Fibroblast of skin of scalp (primary cell): ENCODE measurements at places on chromosomes 5 and 9.

DNA sequence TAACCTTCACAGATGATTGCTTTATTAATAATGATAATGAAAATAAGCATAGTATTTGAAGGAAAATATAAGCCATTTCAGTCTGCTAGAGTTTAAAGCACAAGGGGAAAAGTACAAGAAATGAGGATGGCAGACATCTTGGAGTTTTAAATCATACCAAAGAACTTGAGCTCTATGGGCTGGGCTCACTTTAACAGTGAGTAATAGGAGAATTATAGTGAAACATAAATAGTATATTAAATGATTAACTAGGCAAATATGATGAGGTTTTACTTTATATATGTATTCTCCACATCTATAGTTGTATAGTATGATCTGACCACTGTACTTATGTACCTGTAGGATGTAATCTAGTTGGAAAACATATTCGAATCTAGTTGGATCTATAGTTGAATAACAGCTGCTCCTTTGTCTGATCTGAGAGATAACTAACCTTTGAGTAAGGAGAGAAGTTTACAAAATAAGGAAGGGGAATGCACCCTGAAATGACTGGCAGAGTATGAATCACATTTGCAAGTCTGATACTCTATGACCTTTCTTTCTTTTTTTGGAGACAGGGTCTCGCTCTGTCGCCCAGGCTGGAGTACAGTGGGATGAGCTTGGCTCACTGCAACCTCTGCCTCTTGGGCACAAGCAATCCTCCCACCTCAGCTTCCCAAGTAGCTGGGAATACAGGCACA lies 17.6 kb downstream of the MEGF9 start:
- DNase-seq = no peak

GRCh38 chr9:127531676-127532075 lies 80.4 kb downstream of the LRSAM1 start:
- DNase-seq = peak; percentile 54

DNA sequence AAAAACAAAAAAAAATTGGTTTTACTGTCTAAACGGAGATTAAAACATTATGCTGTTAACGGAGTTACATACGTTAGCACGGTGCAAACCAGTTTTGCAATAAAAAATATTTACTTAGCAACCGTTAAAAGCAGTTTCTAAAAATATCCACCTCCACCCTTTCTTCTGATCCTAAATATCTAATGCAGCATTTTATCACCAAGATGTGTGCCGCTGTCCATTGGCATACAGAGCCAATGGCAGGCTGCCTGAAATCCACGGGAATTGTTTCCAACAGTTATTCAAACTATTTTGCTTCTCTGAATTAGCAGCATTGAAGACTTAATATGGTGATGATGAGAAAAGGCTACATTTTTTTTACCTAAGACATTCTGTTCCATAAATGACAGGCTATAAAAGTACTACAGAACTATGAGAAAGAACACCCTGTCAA lies 61.6 kb downstream of the CSNK1A1 start:
- DNase-seq = peak; percentile 82

- DNase-seq = no peak
These were observed 464.9 kb upstream of the BRINP1 start for GRCh38 chr9:119834064-119834620.

- DNase-seq = peak; percentile 54
These were observed 29.5 kb upstream of the SMU1 start for GRCh38 chr9:33105959-33106358.

GRCh38 chr5:139376364-139376763 lies 6.7 kb downstream of the SLC23A1 start:
- no peak for DNase-seq

- DNase-seq = no peak
These were observed 56.7 kb upstream of the RAD23B start for GRCh38 chr9:107226421-107226820.

- DNase-seq = peak; percentile 99
These were observed 337.3 kb upstream of the RFX3 start for GRCh38 chr9:3863111-3863528.

GRCh38 chr9:79155308-79155707 lies 416.5 kb upstream of the TLE4 start:
- DNase-seq = no peak

- DNase-seq = no peak
These were observed 890.4 kb downstream of the EFNA5 start for GRCh38 chr5:106780355-106780754.

GRCh38 chr5:35856765-35857351 lies at the start of gene IL7R:
Gene IL7R (plus strand): TSS chr5:35856891. CDS start chr5:35856978, 87 bp downstream.
- DNase-seq = peak; percentile 32

DNA sequence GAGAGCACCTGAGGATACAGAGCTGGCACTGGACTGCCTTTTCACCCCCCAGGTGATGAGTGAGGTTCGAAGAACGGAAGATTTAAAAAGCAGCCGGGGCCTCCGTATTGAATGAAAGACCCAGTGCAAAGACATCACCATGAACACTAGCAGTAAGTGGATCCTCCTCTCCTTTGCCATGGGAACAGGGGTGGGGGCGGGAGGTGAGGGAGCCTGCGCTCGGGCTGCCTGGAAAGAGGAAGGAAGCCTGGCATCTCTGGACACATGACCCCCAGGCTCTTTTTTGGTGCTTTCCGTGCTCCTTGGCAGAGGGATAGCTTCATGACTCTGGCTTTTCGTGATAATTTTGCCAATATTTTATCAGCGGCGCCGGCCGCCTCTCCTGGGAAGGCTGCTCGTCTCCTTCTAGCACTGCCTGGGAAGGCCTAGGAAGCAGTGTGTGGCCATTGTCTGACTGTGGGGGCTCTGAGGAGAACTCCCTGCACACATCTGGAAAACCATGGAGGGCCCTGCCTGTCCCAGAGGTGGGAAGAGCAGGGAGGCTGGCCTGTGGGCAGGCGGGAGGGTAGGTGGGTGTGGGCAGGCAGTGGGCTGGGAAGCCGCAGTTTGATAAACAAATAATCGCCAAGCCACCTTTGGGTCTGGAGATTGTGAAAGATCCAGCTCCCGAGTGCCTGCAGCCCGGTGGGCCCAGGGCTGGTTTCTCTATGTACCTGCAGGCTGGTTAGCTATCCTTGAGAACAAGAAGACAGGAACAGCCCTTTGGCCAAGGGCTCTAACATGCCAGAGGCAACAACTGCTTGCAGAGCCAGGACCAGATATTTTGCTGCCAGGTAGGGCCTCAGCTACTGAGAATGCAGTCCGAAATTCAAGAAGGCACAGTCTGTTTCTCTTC lies 911 bp downstream of the ABLIM3 start:
- no peak for DNase-seq

DNA sequence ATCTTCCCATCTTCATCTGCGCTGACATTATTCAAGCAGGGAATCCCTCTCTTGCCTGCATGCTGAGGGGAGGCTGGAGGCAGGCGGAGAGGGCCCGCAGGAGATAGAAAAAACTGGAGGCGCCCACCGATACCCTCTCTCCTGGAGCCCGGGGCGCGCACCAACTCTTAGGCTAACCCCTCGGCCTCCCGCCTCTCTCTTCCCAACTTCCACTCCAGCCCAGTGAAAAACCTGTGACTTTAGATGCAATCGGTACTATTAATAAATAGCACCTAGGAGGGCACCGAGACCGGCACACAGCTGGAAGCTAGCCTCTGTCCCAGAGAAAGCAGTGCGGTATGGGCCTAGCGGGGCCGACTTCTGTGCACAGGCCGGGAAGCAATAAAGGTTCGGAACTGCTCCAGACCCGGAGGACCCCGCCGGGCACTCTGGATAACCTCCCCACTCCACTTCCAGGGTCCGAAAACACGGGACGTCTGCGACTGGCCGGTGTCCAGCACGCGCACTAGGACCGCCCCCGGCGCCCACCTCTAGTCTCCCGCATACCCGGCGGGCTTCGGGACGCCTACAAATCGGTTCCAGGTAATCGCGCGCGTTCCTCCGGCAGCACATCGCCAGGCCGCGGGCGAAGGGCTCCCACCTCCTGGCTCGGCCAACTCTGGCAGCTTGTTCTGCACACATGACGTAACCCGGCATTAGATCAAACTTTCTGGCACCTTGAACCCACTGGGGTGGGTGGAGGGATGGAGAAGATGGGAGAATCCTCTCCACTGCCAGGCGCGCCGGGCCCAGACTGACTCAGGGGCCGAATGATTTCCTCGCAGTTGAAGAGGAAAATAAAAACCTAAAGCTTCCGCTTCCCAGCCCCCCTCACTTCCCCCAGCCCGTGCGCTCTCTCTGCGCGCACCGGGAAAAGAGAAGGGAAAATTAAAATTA lies 1.4 kb downstream of the EFNA5 start:
- peak; percentile 36 for DNase-seq

GRCh38 chr5:150227036-150227435 lies 37.2 kb downstream of the SLC6A7 start:
- DNase-seq = no peak

GRCh38 chr5:93789173-93790067 lies 48.0 kb upstream of the POU5F2 start:
- DNase-seq = peak; percentile 68

GRCh38 chr9:120928483-120929228 lies 2.1 kb upstream of the TRAF1 start:
- peak; percentile 59 for DNase-seq

DNA sequence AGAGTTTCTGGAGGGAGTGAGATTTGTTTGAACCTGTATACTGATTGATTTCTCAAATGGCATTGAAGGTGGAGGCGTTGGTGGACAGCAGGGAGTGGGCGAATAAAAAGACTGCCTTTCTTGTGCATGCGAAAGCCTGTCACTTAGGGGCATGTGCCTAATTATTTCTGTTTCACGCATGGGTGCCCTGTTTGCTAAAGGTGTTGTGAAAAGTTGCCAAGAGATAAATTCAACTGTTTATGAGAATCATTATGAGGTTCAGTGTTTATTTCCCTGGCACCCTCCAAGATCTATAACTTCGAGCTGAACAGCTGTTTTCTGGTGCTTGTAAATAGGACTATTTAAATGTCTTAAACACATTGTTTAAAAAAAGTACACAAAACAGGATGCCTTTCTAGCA lies 67.4 kb upstream of the DMRTA1 start:
- DNase-seq = no peak

DNA sequence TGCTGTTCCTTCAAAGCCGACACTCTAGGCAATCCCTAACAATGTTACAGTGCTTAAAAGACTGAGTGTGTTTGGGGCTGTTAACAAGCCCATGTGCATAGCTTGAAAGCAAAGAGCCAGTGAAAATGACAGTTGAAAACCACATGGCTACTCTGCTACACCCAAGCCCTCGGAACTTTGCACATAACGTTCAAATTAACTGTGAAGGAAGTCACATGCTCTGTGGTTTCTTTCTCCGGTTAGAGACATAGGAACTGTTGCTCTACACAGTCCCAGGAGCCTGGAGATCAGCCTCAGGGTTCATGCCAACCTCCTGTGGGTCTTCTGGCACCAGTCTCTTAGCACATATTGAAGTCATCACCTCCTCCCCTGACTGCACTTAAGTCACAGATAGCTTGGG lies 51.1 kb downstream of the C9orf152 start:
- peak; percentile 91 for DNase-seq

DNA sequence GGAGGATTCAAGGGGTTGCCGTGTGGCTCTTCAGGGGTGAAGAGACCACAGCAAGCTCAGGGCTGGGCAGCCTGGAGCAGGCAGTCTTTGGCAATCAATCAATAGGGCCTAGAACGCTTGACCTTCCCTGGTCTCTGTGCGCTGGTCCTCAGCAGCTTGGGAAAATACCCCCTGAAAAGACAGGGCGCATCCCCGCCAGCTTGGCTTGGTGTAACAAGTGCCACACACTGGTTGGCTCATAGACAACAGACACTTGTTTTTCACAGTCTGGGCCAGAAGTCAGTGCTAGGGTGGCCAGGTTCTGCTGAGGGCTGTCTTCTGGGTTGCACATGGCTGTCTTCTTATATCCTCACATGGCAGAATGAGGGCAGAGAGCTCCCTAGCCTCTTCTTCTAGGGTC lies 141.1 kb downstream of the HSD17B3 start:
- DNase-seq = no peak

DNA sequence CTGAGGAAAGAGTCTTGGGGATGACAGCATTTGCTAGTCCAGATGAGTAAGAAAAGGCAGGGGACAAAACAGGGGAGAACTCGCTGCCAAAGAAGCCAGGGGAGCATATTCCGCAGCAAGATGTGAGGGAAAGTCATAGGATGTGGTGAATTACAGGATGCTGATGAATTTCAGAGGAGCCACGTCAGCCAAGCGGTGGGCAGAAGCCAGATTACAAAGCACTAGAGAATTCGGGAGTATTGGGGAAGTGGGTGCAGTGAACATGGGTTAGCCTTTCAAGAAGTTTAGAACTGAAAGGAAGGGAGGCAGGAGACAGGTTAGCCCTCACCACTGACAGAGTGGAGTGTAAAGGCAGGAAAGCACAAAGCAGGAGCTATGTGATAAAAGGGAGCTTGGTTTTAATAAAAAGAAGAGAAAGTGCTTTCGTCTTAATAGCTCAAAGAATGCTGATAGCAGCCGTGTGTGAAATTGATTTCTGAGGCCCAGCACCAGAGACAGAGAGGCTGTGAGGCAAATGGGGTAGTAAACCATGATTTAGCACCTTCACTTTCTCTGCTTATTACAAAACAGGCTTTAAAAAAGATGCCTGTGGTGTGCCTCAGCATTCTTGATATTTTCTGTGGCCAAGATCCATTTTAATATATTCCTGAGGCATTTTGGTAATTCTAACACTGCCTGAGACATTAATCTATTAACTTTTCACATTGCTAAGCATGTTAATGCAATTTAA lies 16.9 kb downstream of the ADAMTSL1 start:
- DNase-seq = peak; percentile 99

DNA sequence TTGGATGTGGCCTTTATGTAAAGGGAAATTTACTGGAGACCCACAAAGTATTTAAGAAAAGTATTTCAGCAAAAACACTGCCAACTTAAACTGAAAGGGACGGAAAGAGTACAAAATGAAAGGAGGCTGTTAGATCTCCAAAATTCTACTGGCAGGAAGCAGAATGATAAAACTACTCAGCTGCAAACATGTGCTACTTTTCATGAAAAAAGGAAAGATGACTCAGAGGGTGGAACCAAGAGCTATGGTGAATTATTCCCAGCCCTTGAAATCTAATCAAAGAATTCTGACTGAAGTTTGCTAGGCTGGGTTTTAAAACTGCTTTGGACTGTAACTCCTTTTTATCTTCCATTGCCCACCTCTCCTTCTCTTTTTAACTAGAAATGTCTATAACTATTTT lies 58.6 kb upstream of the ZBED3 start:
- peak; percentile 54 for DNase-seq

DNA sequence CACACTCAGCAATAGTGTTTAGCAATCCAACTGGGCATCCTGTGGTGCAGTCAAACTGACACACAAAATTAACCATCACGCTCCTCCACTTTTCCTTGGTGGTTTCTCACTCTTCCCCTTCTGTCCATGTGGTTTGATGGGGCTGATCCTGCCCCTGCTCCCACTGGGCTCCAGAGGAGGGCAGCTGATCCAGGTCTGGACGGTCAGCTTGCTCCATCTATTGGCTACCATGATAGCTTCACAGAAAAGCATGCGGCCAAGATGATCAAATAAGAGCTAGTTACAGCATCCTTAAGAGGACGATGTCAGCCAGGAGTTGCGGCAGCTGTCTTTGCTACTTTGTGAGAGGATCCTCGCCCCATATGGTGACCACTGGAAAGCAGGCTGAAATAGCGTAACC lies 29.6 kb upstream of the RANBP17 start:
- DNase-seq = no peak
